Vagina (tissue), 2 donors: ENCODE measurements at places on chromosomes 3 and 15.

DNA sequence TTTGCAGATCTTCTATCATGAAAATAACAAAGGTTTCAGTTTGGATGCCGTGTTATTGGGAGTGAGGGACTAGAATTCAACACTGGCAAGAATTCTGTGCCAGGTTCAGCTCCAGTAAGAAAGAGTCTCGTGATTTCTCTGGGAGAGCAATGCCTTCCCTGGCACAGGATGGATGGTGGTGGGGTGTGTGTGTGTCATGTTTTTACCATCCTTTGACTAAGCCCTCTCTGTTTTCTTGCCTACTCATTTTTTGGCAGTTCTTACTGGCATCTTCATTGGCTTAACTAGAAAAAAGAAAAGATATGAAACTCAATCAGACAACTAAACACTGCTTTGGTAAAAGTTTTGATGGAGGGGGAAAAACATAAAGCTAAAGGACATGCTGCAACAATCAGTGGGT, 86.6 kb downstream of the FMN1 start:
- no peak for DNase-seq

- no peak for DNase-seq
These were observed 137.1 kb downstream of the SPATA16 start for GRCh38 chr3:173003956-173004355.

DNA sequence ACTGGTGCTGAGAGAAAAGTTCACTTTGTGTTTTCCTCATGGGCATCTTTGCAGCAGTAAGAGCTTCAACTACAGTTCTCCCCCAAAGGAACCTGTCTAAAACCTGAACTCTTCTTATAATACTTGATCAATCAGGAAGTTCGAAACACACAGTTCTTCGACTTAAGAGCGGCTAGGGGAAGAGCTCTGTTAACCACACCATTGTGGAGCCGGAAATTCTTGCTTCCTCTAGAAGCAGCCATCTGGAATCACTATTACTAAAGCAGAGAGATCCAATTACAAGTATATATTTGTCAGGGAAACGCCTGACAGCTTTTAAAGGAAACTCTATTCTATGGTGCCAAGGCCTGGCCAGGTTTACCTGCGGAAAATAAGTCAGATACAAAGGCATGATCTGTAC, 337.3 kb upstream of the CBLB start:
- DNase-seq = no peak

DNA sequence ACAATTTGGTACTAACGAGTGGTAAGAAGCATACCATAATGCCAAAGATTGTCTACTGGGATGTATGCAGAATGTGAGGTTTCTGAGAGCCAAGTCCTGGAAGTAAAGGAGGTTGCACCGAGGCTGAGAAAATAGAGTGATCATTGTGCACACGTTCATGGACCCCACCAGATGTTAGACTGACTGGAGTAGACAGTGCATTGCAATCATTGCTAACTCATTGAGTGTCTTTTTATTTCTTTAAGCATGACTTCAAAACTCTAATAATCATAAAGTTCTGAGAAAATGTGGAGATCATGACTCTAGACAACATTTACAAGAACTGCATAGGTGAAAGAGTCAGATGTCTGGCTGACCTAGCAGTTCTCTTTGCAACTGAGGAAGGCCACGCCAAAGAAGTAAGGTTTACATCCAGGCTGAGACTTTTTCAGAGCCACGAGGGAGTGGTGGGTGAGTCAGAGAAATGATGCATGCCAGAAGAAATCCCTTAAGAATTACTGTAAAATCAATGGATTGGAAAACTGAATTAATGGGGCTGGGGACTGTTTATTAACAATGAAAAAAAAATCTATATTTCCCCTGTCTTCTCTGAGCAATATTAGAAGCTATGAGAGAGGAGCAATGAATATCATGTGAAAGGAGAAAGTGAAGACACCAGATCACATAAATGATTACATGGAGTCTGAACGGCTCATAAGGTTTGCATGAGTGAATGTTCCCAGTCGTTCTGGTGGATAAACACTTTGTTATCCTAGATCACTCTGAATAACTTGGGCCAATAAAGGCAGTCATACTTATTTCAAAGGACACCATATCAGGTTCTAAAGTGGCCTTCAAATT, 76.0 kb upstream of the SLC25A26 start:
- DNase-seq = no peak

- no peak for DNase-seq
These were observed 207.6 kb upstream of the MDFIC2 start for GRCh38 chr3:70519913-70520659.

- DNase-seq = no peak
These were observed 401.9 kb upstream of the CNTN4 start for GRCh38 chr3:1696669-1697275.

- DNase-seq = no peak
These were observed 4.4 kb upstream of the VHL start for GRCh38 chr3:10137178-10137577.

- DNase-seq = no peak
These were observed 39.4 kb downstream of the PPARG start for GRCh38 chr3:12328132-12328836.

DNA sequence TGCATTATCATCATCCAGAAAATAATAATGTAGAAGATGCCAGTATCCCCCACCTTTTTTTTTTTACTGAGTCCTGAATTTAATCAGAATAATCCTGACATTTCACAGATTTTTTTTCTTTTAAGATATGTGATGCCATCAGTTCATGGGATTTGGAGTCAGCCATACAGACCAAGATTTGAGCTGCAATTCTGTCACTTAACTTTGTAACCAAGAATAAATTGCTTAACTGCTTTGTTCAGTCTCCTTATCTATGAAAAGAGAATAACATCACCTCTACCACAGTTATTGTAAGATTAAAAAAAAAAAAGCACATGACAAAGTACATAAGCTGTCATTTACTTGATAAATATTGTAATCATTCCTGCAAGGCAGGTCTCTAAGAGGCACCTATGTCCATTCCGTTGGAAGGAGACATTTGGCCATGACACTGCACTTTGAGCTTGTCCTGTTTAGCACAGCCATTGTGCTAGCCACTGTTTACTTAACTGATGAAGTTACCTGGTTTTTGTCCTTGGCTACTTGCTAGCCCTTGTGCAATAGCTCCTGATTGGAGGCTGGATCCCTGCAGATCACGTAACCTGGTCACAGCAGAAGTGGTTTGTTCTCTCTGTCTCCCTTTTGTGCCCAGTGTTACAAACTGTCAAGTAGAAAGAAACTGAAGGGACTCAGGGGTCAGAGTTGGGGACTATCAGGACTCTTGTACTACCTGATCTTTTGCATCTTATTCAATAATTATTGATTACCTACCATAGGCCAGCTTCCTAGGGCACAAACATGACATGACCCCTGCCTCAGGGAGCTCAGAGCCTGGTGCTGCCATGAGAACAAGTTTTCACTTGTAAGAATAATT, 306.0 kb downstream of the WDR72 start:
- no peak for DNase-seq

- DNase-seq = no peak
These were observed 621 bp downstream of the ANXA2 start for GRCh38 chr15:60396958-60397771.

DNA sequence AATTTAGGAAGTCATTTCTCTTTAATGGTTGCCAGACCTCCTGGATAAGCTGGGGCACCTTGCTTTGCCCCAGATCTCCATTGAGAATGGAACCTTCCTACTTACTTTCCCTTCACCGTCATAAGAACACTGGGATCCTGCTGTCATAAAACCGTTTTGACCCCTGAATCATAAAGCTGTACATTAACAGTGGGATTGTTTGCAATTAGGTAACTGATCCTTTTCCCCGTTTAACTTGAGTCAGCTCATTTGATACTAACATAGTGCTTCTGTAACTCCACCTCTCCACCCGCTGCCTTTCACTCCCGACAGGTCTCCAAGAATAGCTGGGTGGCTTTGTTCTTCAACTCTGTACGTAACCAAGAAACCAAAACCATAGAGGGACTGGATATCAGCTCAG, 308.2 kb upstream of the WNT5A start:
- DNase-seq = no peak

GRCh38 chr15:95215017-95215416, 983.7 kb downstream of the MCTP2 start:
- no peak for DNase-seq

GRCh38 chr15:80611543-80612080, 83.5 kb upstream of the ABHD17C start:
- DNase-seq = peak; percentile 71

DNA sequence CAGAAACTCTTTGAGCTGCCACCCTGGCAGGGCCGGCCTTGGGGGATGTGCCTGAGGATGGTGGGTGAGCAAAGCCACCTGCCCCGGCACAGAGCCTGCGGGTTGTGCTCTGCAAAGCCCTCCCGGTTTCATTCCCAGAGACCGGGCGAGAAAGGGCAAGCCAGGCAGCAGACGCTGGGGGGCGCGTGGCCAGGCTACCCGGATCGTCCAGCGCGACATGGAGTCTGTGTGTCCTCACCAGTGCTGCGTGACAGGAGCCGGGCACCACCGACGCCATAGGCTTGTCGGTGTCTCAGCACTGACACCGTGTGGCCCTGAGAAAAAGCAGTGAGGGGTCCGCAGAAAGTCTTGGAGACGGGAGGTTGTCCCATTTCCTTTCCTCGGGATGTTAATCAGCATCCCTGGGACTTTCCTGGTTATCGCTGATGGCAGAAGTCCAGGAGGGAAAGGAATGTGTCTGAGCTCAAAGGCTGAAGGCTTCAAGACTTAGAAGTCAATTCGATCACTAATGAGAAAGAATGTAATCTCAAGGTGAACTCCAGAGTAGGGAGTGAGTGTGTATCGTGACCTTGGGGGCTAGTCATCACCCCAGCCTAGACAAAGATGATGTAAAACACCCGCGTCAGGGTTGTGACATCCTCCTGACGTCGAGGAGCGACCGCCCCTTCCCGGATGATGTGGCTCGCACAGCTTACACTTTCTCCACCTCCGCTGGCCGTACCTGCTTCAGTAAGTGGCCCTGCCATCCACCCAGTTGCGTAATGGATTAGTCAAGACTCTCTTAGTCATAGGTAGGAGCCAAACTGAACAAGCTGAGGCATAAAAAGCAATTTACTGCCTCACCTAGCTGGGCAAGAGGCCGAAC, 36.3 kb upstream of the PLA2G4E start:
- DNase-seq = peak; percentile 95

GRCh38 chr15:95025924-95026728, 794.8 kb downstream of the MCTP2 start:
- no peak for DNase-seq

- peak; percentile 93 for DNase-seq
These were observed 149.2 kb upstream of the CTNNB1 start for GRCh38 chr3:41050144-41050543.

DNA sequence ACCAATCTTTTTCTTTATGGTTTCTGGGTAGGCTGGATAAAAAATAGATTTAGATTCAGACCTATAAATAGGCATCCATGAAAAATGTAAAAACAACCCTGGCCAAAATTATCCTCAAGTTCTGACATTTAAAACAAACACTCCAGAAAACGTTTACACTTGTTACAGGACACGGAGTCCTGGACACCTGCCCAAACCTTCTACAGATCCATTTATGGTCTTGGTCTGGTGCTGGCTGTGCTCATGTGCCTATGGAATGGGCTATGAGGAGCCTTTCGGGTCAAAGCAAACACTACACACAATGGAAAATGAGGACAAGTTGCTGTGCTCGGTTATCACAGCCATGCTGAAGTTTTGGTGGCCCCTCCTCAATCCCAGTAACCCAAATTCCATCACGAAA, 108.1 kb downstream of the PDZRN3 start:
- no peak for DNase-seq

- no peak for DNase-seq
These were observed 47.4 kb downstream of the CPN2 start for GRCh38 chr3:194303749-194304148.

DNA sequence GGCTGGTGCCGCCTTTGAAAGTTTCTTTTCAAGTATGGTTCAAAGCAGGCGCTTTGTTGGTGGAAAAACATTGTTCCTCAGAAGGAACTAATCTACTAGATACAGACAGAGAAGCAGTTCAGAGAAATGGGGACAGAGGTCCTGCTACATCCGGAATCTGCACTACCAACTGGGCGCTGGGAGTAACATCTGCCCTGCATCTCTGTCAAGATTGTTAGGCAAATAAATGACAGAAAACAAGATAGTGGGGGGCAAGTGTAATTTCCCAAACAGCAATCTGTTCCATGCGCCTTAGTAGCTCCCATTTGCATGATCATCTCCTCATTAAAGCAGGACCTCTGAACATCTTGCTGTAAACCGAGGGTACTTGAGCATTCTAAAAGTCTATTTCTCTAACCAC, 17.4 kb downstream of the TLE3 start:
- no peak for DNase-seq

GRCh38 chr3:73179601-73180000, 118.1 kb downstream of the EBLN2 start:
- DNase-seq = no peak

- DNase-seq = no peak
These were observed 63.9 kb downstream of the GLCE start for GRCh38 chr15:69224383-69224782.

- DNase-seq = no peak
These were observed 56.3 kb upstream of the ICE2 start for GRCh38 chr15:60535265-60535664.

DNA sequence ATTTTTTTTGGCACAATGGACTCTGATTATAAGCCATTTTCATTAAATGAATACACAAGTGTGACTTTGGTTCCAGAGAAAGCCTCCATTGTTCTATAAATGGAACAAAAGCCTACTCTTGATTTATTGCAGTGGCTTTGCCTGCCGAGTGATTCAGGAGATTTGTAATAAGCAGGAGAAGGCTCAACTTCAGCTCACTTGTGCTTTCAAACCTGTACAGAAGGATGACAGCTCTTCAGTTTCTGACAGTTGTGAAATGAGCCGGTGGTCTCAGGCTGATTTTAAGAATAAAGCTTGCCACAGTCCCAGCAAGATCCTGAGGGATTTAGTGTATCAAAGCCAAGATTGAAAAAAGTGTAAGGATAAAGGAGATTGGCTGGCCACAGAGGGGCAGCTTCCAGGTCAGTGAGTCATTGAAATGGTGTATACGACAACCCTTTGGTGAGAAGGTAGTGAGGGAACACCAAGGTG, 438.8 kb upstream of the TGFBR2 start:
- DNase-seq = no peak

GRCh38 chr3:71409352-71409751, 174.2 kb downstream of the FOXP1 start:
- no peak for DNase-seq

DNA sequence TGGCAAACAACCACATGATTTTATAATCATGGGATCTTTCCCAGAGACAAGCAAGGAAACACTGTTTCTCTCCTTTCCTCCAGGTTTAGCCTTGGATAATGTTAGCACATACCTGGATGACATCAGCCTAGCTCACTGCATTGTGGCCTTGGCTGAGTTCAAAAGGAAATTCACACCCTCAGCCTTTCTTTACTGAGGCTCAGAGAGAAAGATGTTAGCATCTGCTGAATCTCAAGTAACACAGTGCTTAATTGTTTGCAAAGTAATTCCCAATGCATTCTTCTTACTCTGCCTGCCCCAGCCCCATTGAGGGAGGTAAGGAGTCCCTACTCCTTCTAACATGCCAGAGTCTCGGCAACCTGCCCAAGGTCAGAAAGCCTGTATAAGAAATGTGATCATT, 432.2 kb upstream of the LMCD1 start:
- DNase-seq = no peak

DNA sequence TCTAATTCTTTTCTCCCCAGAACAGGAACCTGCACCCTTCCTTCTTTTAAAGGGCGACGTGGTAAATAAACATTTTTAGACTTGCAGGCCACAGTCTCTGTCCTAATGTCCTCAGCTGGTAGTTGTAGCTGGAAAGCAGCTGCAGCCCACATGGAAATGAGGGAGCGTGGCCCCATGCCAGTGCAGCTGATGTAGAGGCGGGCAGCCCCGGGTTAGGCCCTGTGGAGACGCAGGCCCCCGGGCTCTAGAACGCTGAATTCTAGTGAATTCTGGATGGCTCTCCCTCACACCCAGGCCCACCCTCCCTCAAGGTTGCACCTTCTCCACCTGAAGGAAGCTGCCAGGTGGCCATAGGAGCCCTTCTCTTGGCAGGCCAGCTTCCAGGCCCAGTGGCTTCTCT, 52.3 kb downstream of the PGPEP1L start:
- DNase-seq = no peak
